Bronchial epithelial cell (primary cell): ENCODE measurements at places on chromosomes 7 and 10.

GRCh38 chr7:44307905-44308595, 17.3 kb downstream of the CAMK2B start:
- peak; percentile 89 for DNase-seq

DNA sequence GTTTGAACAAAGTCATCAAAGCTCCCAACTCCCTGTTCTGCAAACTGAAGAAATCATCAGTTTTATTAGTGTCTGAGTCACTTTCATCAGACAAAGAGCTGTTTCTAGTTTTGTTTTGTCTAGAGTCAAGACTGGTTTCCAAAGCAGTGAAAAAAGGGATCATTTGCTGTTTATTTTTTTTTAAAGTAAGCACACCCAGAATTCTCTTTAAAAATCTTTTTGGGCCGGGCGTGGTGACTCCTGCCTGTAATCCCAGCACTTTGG, 972.0 kb upstream of the CELF2 start:
- no peak for DNase-seq

DNA sequence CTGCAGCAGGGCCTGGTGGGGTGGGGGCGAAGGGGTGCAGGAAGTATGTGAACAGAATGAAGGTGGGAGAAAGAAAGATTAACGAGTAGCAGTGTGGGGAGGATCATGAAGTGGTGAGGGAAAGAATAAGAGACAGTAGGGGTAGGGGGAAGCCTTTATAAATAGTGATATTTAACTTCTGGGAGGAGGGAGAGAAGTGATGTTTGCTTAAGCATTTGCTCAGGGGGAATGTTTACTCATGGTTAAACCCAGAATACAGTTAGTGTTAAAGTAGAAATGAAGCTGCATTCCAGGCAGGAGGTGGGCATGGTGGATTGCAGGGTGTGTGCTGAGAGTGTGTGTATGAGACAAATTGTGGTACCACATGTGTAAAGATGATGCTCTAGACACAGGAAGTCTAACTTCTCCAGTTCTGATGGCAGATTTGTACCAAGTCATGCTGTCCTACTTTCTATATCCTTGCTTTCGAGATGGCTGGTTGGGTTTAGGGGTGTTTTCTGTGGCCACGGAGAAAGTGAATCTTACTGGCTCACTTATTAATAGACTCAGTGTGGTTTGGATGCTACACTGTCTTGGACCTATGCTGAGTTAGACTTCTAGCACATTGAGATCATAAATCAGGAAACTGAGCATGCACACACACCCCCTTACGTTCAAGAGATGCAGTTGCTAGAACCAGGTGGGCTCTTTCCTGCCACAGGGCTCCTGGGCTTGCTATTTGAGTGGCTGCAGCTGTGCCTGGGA, 10.6 kb upstream of the DNMBP start:
- DNase-seq: no peak

- DNase-seq: no peak
Measured at GRCh38 chr10:47357911-47358310, 9.7 kb downstream of the RBP3 start.

GRCh38 chr10:63265683-63266235, 132.6 kb downstream of the NRBF2 start:
- DNase-seq: no peak

DNA sequence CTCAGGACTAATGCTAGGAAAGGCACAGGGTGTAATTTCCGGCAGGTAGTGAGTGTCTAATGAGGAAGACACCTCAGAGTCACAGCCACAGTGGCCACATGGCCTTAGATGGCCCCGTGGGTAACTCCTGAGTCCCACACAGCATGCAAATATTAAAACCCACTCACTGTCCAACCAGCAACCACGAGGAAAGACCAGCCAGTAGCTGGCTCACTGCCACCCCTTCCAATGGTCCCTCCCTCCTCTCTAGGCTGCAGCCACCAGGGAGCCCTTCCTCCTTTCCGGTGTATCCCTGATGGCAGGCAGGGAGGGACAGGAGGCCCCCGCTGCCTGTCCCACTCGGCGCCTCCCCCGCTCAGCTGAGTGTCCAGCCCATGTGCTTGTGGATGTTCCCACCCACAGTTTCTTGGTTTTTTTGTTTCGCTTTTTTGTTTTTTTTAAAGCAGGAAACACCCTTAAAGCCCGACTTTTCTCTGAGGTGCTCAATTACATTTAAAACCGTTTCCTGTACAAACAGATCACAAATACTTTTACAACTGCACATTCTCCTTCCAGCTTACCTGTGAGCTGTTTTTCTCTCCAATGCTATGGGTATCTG, 9.2 kb downstream of the BNIP3 start:
- DNase-seq: no peak

- DNase-seq: no peak
Measured at GRCh38 chr10:73635781-73636180, 5.5 kb downstream of the MYOZ1 start.

- DNase-seq: no peak
Measured at GRCh38 chr7:152014722-152015121, 10.8 kb upstream of the GALNT11 start.

DNA sequence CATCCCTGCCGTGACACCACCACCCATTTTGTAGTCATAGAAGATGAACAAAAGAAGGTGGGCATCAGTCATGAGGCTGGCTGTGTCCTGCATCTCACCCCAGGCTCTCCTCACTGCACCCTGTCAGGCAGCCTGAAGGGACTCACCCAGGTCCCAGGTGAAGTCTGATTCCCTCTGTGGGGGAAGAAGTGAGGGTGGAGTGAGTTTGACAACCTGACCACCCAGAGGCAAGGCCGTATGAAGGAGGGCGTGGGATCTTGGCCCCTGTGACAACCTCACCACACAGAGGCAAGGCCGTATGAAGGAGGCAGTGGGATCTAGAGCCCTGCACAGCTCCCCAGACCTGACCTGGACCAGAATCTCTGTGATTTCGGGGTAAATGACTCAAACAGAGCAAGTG, 152.5 kb downstream of the DIP2C start:
- no peak for DNase-seq

GRCh38 chr7:94391726-94392392, 2.8 kb upstream of the COL1A2 start:
- no peak for DNase-seq

- DNase-seq: no peak
Measured at GRCh38 chr10:113356794-113357680, 195.8 kb upstream of the HABP2 start.

DNA sequence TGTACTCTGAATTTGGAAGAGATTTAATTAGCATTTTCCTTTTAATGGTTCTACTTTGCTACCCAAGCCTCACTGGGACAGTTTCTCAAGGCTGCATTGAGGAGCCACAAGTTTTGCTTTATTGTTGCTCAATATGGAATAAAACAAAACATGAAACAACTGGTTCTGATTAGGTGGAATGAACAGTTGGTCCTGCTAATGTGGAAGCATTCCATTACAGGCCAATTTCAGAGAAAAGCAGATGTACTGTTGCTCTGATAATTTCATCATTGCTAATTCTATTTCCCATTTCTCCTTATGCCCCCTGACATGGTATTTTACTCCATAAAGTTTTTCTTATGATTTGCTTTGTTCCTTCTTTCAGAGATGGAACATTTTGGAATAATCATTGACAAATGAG, 66.0 kb upstream of the PAPSS2 start:
- no peak for DNase-seq

DNA sequence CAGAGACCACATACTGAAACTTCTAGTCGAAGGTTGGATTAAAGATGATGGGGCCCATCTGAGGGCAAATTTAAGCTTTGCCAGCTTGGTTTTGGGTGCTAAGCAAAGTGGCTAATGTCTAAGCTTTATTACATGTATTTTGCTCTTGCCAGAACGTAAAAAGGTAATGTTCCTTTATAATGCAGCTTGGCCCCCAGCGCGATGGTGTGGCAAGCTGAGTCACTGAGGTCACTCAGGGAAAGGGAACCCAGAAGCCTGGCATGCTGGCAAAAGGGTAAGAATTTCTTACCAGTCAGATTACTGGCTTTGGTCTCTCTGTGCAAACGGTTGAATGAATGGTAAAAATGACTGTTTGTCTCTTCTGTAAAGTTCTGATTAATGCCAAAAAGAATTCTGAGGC, 158.3 kb upstream of the KCND2 start:
- DNase-seq: no peak

- no peak for DNase-seq
Measured at GRCh38 chr7:73606801-73607691, 17.3 kb downstream of the MLXIPL start.

DNA sequence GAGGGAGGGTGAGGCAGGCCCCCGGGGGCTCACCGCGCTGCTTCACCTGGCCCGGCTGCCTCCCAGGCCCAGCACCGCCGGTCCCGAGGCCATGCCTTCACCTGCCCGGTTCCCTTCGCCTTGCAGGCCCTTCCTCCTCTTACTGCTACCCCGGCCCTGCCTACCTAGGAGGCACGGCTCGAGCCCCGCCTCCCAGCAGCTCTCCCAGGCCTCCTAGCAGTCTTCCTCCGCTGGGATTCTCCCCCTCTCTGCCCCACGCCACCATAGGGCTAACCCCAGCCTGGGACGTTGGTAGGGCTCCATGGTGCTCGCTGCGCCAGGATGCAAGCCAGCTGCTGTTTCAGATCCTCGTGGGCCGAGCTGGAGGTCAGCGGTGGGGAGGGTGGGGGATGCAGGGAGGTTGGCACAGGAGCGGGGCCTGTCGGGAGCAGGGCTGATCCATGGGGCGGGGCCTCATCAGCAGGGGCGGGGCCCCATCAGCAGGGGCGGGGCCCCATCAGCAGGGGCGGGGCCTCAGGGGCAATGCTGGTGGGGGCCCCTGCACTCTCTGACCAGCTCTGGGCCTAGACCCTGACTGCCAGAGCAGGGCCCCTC, 63.3 kb downstream of the RASGEF1A start:
- peak; percentile 56 for DNase-seq

GRCh38 chr10:95287281-95287680, 3.5 kb downstream of the PDLIM1 start:
- no peak for DNase-seq

DNA sequence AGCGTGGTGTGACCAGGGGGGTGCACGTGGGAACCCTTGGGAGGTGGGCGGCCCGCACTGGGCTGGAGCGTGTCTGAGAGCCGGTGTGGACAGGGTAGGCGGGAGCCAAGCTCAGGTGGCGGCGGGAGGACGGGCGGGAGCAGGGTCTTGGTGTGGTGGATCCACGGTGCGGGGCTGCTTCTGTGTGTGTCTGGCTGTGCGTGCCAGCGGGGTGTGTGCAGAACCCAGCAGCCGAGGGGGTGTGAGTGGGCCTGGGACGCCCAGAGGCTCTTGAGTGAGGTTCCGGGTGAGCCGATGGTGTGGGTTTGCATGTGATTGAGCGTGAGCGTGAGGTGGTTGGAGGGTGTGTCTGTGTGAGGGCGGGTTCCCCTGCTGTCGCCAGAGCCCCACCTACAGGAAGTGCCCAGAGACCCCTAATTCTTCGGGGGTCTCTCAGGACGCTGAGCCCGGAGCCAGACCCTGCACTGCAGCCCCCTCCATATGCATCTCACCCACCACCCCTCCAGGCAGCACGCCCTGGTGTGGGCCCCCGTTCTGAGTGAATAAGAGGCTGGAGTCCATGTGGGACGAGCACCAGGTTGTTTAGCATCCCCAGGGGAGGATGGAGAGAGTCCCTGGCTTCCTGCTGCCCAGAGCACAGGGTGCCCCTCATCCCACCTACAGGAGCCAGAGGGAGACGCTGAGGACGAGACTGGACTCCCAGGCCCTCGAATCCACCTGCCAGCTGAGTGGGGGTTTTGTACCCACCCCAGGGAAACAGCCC, 78.2 kb downstream of the ELFN1 start:
- DNase-seq: no peak

DNA sequence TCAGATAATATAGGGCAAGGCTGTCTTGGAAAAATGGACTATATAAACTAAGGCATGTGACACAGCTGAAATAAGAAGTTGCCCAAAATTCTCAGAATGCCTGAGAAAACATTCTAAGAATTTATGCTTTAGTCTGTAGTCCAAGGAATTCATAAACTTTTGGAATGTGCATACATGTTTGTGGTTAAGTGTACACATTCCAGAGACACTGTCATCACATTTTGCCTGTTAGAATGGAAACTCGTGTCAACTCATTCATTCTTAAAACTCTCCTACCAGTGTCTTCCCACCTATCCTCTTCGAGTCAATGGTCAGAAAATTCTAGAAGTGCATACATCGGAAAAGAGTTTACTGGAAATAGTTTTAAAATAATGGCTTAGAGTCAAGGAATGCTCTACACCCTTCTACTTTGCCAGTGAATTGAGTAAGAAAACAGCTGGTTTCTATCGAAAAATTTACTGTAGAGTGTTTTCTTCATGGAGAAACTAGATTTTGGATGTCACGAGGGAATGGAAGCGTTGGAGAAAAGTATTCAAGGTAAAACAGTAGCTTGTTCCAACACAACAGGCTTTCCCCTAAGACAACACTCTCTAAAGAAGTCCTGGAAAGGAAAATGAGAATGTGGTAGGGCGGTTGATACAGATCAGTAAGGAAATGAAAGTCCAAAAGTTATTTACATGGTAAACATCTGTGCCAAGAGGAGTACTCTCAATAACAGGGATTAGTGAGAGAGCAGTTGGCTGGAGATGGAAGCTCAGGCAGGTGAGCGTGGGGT, 1177.6 kb upstream of the C7orf33 start:
- DNase-seq: peak; percentile 29

DNA sequence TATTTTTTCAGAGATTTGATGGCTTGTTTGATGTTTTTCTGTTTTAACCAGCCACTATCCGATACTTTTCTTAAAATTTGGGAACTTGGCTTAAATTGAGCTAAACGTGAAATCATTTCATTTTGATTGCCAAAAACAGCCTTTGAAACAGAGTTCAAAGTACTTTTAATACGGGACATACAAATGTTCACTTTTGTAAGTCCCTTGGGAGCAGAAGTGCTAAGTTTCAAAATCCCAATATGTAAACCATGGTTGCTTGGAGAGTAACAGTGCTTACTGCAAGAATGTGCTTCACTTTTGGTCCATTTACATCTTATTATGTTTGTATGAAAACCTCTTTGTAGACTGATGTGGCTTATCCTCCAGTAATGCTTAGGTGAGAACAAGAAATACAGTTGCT, 10.9 kb downstream of the PNPLA8 start:
- DNase-seq: no peak

DNA sequence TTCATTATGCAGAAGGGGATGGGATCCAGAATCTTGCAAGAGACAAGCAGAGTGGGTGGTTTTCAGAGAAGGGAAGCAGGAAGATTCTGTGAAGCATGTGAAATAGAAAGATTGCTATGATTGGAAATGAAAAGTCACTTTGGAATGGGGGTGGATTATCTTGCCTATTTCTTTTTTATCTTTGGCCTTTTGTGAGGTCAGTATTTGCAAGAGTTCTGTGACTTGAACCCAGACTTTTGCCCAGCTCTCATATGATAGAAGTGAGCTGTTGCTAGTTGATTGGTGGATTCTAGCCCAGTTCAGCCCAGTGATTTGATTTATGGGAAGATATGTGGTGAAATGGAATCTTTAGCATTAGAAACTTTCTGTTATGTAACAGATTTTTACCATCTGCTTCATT, 17.1 kb downstream of the ENTPD7 start:
- DNase-seq: no peak

DNA sequence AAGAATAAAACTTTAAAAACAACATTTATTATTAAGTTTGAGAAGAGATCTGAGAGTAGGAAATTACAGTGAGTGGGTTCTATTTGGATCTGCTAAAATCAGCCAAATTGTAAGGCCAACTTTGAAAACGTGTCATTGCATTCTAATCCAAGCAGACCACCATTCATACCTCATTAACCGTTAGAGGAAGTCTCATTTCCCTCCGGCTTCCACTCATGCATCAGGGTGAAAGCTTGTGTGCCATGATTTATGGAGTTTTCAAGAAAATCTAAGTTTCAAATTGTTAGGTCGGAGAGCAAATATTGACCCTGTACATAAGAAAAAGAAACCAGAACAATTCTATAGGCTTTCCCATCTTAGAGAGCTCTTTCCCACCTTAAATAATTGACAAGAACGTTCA, 166.6 kb upstream of the NRG3 start:
- no peak for DNase-seq

GRCh38 chr10:74921744-74922143, 95.3 kb downstream of the KAT6B start:
- DNase-seq: no peak
